ENCODE measurements at places on chromosomes 4 and X.
A peak's percentile ranks its signal among the peaks of the same experiment; 100 is the strongest.

- peak; percentile 22 for DNase-seq
Measured at GRCh38 chrX:71533851-71534561, 1.1 kb downstream of the OGT start.

- no peak for DNase-seq
Measured at GRCh38 chr4:2320152-2320551, 58.2 kb upstream of the MXD4 start.

- no peak for DNase-seq
Measured at GRCh38 chr4:107837776-107838618, 13.3 kb downstream of the SGMS2 start.

- DNase-seq, result no peak
Measured at GRCh38 chr4:4333265-4333706, 43.2 kb downstream of the ZBTB49 start.

- DNase-seq, result no peak
Measured at GRCh38 chr4:54120518-54120917, 20.6 kb downstream of the GSX2 start.

DNA sequence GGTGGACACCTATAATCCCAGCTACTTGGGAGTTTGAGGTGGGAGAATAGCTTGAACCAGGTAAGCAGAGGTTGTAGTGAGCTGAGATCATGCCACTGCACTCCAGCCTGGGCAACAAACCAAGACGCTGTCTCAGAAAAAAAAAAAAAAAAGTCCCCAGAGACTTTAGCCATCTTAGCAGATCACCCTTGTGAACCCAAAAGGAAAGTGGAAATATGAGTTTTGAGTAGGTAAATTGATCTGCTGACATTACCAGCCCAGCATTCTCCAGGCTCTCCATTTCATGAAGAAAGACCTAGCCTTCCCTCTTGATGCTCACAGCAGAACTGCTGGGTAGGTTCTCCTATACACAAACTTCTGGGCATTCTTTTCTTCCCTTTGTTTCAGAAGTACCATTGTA, 24.5 kb upstream of the HNRNPD start:
- no peak for DNase-seq

GRCh38 chrX:11579636-11580600, 85.8 kb downstream of the ARHGAP6 start:
- no peak for DNase-seq

GRCh38 chr4:168679819-168680218, 183.0 kb downstream of the PALLD start:
- no peak for DNase-seq

GRCh38 chr4:57443308-57443707, 333.1 kb upstream of the IGFBP7 start:
- DNase-seq, result no peak

GRCh38 chrX:1182211-1182610, 30.2 kb downstream of the CRLF2 start:
- DNase-seq, result no peak

- no peak for DNase-seq
Measured at GRCh38 chrX:776061-776460, 145.5 kb downstream of the SHOX start.

- no peak for DNase-seq
Measured at GRCh38 chr4:135197641-135198040, 996.1 kb upstream of the PABPC4L start.

DNA sequence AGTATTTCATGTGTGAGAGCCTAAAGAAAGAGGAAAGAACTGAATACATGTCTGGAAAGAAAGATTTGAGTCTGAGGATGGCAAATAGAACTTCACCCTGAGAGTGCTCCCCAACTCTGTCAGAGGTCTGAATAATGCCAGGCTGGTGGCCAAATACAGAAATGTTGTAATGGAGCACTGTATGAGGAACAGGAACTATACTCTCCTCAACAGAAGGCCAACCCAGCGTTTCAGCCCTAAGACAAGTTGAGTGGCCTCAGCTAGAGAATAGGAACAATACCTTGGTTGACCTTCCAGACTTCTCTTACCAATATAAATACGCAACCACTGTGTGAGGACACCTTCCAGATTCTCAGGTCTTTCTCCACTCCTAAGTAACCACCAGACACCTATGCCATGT, 94.5 kb upstream of the STIM2 start:
- DNase-seq, result no peak

DNA sequence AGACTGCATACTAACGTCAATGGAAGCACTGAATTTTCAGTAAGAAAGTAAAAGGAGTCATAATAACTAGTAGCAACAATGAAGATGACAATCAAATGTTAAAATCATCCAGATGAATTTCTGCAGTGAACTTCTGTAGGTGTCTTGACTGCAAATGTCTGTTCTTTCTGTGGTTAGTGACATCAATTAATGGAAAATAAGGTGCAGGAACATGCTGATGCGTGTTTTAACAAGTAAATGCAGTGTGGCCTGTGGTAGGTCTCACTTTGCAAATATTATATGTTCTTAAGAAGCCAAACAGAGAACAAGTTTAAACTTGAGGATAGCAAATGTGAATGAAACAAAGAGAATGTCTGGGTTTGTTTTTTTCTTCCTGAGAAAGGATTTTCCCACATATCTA, 2.6 kb upstream of the DTHD1 start:
- no peak for DNase-seq
